ENCODE measurements at places on chromosomes 7 and 10.
A peak's percentile ranks its signal among the peaks of the same experiment; 100 is the strongest.

DNA sequence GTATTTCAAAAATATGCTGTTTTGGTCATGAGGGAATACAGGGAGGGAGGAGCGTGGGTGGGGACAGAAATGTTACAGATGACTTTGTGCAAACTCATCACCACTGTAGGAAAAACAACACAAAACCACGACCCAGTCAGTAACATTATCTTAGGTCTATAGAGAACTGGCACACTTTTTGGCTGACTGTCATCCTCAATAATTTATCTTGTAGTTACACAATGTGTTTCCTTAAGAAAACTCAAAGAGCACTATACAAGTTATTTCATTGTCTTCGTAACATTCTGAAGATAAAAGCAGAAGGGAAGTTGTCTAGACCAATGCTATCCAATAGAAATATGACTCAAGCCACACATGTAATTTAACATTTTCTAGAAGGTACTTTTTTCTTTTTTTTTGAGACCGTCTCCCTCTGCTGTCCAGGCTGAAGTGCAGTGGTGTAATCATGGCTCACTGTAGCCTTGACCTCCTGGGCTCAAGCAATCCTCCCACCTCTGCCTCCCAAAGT, 16.9 kb upstream of the CDK14 start:
- DNase-seq: no peak

GRCh38 chr10:8758029-8758428, 703.5 kb downstream of the GATA3 start:
- DNase-seq: no peak

DNA sequence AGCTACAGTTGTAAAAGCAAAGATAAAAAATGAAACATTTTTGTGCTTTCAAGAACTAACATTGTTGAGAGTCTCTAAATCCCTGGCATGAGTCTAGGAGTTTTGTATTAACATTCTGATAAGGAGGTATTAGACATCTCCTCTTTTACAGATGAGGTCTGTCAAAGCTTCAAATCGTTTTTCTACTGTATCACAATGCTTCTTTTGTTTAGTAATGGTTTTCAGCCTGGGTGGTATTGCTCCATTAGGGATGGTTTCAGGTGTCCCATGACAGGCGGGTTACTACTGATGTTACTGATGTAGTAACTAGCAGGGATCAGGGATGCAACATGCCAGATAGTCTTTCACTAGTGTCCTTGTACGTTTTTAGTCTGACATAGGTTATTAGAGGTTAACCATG, 27.4 kb downstream of the STAM start:
- DNase-seq: no peak

- DNase-seq: no peak
These were observed 339.1 kb downstream of the ATRNL1 start for GRCh38 chr10:115432188-115432819.

GRCh38 chr10:55215699-55216098, 414.7 kb upstream of the PCDH15 start:
- no peak for DNase-seq

GRCh38 chr10:17348501-17349349, 105.7 kb downstream of the ST8SIA6 start:
- peak; percentile 73 for DNase-seq

- DNase-seq: no peak
These were observed 77.0 kb downstream of the SLC25A13 start for GRCh38 chr7:96244992-96245292.

- peak; percentile 67 for DNase-seq
These were observed 75.1 kb downstream of the EBF3 start for GRCh38 chr10:129888784-129889616.

- no peak for DNase-seq
These were observed 134.0 kb upstream of the TCF7L2 start for GRCh38 chr10:112816033-112816430.

GRCh38 chr7:28570970-28571288, 158.6 kb downstream of the CREB5 start:
- DNase-seq: no peak

DNA sequence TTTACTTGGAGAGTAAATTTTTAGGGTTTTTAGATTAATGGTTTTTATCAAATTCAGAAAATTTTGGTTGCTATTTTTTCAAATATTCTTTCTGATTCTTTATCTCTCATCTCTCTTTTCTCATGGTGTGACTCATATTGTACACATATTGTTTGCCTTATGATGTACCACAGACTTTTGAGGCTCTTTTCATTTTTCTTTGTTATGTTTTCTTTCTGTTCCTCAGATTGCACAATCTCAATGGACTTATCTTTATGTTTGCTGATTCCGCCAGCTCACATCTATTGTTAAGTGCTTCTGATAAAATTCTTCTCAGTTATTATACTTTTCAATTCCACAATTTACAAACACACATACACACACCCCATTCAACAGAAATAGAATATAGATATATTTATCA, 168.2 kb upstream of the IGFBP3 start:
- no peak for DNase-seq

- no peak for DNase-seq
These were observed 96.1 kb upstream of the RET start for GRCh38 chr10:42980553-42981357.

DNA sequence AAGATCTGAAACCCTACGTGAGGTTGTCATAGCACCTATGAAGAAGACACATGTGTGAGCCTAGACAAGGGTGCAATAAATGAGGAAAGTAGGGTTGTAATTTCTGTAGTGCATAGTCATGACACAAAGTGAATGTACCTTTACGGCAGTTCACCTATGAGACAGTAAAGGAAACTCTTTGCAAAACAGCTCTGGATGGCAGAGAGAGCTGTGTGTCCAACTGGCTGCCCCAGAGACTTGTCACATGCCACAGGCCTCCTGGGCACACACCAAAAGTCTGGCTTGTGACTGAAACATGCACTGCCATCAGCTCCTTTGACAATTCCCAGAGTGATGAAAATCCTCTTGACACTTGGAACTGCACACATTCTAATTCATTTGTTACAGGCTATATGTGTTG, 90.7 kb upstream of the NAMPT start:
- peak; percentile 23 for DNase-seq

DNA sequence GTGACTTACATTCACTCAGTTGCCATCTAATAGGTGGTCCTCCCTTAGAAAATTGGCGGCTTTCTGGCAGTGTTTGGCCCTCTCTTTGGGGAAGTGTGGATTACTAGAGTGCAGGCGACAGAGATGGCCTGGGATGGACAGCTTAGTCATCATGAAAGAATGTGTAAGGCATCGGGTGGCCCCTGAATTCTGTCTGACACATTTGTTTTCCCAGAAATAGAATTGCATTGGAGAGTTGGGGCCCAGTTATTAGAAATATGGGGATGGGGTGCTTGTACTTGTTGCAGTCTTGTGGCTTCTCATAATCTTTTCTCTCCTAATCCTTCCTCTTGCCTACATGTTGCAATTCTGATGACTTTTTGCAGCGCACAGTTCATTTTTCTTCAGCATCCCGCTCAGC, 13.8 kb downstream of the TCF7L2 start:
- DNase-seq: no peak

DNA sequence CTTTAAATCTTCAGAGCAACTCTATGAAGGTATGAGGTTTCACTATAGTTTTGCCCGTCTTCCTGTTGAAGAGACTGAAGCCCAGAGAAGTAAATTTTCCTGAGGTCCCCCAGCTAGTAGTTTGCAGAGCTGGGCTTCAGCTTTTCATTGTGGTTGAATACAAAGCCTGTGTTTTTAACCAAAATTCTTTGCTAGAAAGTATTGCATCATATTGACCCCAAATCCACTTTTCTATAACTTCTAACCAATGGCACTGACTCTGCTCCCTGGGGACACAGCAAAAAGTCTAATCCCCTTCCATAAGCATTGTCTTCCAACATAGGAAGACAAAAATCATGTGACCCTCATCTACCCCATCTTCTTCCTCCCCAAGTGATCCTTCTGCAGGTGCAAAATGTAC, 93.0 kb downstream of the KCNMA1 start:
- DNase-seq: no peak

DNA sequence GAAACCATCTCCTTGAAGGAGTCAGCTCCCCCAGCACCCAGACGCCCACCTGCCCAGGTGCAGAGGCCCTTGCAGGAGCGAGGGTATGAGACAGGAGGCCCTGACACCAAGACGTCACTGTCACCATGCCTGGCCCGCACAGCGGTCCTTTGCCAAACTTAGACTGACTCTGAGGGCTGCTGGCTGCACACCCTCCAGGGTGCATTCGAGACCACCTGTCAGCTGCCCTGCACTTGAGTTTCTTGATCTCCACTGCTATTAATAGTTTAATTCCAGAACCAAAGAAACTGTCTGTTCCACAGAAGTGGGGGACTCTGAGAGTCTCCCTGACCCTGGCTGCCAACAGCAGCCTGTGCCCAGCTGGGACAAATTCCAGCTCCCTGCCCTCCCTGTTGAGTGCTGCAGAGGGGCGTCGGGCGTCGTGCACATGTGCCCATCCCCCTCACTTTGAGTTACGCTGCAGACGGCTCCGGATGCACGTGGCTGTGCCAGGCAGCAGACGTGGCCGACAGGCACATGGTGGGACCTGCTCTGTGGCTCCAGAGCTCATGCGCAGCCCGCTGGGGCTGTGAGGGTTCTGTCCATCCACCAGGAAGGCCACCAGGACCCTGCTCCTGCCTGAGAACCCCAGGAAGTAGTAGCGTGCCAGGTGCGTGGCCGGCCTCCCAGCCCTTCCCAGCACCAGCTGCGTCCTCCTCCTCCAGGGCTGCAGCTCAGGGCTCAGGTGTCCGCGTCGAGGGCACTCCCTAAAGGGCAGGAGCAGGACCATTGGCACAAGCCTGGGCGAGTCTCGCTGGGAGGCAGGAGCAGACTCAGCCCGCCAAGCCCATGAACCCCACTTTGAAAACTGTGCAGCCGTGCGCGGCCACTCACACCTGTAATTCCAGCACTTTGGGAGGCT, 24.8 kb downstream of the ELFN1 start:
- DNase-seq: no peak

DNA sequence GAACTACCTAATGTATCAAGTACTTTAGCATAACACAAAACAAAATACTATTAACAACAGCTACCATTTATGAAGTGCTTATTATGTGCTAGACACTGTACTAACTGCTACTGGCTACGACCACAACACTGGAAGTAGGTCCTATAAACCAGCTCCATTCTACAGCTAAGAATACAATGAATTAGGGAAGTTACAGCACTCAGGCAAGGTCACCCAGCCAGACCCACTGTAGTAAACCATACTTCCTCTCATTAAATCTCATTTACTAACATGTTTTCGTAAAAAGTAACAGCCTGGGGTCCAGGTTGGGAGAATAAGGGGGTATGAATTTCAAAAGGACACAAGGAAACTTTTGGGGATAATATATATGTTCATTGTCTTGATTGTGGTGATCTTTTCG, 25.4 kb downstream of the NAPEPLD start:
- DNase-seq: no peak

DNA sequence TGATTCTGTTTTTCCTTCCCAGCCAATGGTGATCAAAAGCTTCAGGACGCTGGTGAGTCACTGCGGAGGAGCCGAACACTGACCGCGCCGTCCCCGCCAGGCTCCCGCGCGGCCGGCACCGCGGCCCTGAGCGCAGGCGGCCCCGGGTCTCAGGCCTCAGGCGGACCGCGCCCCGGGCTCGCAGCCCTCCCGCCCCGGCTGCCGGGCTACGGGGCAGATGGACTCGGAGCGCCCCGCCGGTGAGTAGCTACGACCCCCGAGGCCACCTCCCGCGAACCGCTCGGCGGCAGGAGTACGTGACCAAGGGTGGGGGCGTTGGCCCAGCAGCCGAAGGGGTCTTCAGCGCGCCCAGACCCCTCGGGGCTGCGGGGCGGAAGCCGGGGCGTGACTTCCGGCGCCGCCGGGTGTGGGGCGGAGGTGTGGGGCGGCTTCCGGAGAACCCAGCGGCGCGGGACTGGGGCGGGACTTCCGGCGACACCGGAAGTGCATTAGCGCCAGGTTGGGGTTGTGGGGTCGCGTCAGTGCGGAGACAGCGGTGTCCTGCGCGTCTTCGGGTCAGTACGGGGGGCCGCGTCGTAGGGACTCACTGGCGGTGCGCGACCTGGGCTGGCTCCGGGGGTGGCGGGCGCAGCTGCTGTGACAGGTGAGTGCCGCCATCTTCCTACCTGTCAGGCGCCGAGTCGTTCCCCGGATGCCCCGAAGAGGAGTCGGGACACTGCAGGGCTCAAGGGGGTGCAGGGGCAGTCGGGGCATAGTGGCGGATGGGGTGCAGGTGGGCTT, at the start of gene WDR37:
TSS of gene WDR37 (plus strand) at position 60 of the 780 bp plus-strand sequence. CDS start 15,771 bp downstream, outside the sequence.
- peak; percentile 93 for DNase-seq

GRCh38 chr7:68700414-68700813, 897.9 kb upstream of the AUTS2 start:
- DNase-seq: no peak

GRCh38 chr7:10632712-10633111, 341.0 kb upstream of the PHF14 start:
- DNase-seq: no peak

DNA sequence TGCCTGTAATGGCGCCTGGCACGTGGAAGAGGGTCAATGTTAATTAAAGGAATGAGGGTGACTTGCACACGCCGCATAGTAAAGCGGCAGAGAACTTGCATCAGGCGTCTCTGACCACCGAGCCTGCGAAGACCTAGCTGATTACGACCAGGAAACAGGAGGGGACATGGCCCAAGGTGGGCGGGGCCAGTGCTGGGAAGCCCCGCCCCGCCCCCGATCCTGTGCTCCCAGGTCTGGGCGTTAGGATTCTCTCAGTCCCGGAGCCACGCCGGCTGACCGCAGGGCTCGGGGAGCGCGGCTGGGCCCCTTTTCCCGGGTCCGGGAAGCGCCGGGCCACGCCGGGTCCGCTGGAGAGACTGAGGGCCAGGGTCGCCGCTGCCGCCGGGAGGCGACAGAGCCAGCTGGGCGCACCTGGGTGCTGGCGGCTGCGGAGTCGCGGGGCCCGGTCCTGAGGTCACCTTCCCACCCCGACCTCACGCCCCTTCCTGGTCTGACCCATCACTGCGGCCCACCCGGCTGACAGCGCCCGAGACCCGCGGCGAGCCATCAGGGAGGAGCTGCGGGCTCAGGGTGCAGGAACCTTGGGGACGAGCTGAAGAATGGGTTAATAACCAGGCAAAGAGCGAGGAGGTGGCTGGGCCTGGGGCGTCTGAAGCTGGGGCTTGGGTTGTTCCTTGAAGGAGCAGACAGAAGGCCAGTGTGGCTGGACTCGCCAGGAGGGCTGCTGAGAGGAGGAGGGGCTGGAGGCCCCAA, 23.0 kb upstream of the GRID1 start:
- DNase-seq: peak; percentile 26

GRCh38 chr7:50455658-50456057, 5.5 kb upstream of the FIGNL1 start:
- no peak for DNase-seq

GRCh38 chr7:47100817-47101435, 481.0 kb downstream of the TNS3 start:
- peak; percentile 37 for DNase-seq
